ENCODE measurements at places on chromosomes 1 and 21.

- DNase-seq: peak; percentile 44
Observed at GRCh38 chr1:25031966-25032667, 102.0 kb upstream of the RUNX3 start.

GRCh38 chr1:11178021-11179015 is 10.8 kb upstream of the ANGPTL7 start:
- no peak for DNase-seq

- DNase-seq: no peak
Observed at GRCh38 chr1:199780948-199781670, 246.4 kb upstream of the NR5A2 start.

DNA sequence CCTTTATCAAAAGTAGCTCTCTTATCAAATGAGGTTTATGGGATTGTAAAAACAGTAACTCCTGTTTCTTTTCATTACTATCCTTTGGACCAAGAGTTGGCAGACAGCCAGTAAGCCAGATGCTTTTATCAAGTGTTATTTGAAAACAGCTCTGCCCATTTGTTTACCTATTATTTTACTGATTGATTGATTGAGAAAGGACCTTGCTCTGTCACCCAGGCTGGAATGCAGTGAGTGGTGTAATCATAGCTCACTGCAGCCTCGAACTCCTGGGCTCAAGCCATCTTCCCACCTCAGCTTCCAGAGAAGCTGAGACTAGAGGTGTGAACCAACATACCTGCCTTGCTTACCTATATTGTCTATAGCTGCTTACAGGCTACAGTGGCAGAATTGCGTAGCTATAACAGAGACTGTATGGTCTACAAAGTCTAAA is 3.6 kb downstream of the PRKAB2 start:
- no peak for DNase-seq

DNA sequence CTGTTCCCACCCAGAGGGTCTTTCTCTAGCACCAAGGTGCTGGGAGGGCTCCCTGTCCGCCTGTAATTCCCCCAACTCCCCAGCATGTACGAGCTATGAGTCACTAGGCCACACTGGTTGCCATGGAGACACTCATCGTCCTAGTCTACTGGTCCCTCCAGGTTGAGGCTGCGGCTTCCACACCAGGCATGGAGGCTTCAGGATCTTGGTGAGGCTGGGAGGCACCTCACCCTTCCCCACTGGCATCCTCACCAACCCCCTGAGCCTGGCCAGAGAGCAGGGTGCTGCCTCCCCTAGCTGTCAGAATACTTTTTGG is 75.6 kb upstream of the KAZN start:
- no peak for DNase-seq

DNA sequence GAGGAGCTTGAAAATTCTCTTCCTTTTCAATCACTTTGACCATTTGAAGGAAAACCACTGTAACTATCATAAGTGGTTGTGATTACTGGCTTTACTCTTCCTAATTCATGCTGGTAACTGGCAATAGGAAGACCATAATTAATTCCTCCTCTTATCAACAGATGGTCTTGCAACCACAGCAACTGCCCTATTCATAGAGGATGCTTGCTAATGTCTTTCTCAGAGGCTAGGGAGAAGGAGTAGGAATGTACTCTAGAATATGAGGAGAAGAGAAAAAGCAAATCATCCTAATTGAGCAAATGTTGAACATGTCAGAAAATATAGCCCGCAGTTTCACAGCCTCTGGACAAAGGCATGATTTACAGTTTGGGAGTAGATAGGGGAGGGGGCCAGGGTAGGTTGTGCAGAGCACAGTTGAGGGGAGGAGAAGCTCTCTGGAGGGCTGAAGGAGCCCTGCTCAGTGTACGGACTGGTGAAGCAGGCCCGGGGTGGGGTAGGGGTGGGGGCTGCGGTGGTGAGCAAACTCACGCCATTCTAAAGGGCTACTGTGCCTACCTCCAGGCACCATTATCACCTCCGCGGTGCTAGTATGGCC is 192.9 kb downstream of the PCP4 start:
- no peak for DNase-seq

DNA sequence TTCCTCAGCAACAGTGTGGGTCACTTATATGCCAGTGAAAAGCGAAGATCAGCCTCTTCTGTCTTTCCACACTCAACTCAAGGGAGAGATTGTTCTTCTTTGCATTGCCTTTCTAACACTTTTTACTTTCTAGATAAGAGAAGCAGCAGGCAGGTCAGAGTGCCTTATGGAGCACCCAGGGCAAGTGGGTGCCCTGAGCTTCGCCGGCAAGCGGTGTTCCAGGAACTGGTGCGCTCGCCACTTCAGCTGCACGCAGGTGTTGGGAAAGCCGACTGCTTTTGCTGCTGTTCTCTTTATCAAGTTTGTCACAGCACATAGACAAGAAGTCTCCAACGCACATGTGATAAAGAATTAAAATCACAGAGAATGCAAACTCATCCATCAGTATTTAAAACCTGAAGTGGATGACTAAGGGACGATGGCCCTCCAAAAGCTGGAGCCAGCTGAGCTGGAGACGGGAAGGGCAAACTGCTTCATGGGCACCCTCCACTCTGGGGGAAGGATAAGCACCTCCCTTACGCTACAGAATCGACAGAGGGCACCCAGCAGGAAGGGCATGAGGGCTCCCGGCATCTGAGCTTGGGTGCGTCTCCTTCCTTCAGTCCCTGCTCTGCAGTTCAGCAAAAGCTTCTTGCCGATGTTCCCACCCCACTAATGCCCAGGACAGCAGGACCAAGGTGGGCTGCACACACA is 20.7 kb downstream of the UBE2G2 start:
- no peak for DNase-seq

GRCh38 chr1:165364568-165365133 is 8.1 kb upstream of the LMX1A start:
- no peak for DNase-seq

DNA sequence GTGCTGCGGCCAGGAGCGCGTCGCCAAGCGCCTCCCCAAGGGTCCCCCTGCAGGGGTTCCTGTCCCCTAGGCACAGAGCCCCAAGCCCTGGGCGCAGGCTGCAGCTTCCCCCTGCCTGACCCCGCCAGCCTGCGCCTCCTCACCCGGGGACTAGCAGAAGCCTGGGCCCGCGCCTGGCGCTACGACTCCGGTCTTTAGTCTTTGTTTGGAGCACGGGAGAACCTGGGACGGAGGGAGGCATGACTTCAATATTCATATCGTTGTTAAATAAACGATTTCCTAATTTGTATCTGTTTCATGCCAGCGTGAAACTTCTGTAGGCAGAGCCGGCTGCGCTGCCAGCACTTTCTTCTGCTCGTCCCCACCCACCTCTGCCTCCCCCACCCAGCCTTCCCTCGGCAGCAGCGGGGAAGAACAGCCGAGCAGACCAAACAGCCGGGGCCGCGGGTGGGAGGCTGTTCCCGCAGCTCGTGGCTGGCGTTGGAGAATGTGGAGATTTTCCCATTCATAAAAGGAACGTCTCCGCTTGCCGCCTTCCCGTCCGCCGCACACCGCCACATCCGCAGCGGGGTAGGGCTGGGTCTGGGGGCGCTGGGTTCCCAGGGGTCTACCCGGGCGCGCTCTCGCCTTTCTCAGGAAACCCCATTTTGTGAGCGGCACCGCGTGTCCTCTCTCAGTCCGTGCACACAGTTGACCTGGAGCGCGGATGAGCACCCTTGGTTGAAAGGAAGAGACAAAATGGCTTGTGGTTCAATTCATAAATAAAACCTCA is 777 bp upstream of the TRIM67 start:
- no peak for DNase-seq

DNA sequence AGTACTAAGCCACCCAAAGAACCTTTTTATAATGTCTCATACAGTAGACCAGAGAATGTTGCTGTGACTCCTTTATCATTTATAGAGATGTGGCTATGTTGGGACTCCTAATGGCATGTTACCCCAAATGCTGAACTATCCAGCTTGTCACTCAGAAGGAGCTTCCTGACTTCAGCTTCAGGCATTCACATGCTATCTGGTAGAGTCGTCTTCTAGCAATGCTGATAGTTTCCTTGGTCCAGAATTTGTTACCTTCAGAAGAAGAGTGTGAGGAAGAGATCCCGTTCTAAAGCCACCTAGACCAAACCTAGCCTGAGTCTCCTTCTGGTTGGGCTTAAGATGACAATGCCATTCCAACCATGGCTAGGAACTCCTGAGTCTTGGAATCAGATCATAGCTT is 68.1 kb downstream of the OLFML2B start:
- DNase-seq: no peak

DNA sequence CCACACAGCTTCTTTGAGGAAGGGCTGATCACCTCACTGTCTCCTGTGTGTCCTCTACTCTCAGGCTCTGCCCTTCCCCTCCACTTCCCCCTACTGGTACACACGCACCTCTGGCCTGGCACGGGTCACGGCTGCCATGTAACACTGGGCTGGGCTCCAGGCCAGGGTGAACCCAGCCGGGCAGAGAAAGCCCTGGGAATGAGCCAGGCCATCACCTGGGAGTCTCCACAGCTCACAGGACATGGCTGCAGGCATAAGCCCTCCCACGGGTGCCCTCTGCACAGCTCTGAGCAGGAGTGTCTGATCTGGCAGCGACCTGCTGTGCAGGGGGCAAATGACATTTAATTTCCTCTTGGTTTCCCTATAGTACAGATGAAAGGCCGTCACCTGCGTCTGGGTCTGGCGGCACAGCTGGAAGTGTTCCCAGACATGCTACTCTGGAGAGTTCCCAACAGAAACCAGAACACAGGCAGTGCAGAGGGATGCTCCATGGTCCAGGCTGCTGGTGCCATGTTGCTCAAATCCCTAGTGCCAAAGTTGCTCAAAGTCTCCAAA is 61.2 kb downstream of the ERI3 start:
- no peak for DNase-seq

GRCh38 chr21:46354046-46354445 is 30.1 kb downstream of the PCNT start:
- no peak for DNase-seq

- DNase-seq: no peak
Observed at GRCh38 chr21:45964649-45965048, 16.9 kb upstream of the COL6A1 start.

DNA sequence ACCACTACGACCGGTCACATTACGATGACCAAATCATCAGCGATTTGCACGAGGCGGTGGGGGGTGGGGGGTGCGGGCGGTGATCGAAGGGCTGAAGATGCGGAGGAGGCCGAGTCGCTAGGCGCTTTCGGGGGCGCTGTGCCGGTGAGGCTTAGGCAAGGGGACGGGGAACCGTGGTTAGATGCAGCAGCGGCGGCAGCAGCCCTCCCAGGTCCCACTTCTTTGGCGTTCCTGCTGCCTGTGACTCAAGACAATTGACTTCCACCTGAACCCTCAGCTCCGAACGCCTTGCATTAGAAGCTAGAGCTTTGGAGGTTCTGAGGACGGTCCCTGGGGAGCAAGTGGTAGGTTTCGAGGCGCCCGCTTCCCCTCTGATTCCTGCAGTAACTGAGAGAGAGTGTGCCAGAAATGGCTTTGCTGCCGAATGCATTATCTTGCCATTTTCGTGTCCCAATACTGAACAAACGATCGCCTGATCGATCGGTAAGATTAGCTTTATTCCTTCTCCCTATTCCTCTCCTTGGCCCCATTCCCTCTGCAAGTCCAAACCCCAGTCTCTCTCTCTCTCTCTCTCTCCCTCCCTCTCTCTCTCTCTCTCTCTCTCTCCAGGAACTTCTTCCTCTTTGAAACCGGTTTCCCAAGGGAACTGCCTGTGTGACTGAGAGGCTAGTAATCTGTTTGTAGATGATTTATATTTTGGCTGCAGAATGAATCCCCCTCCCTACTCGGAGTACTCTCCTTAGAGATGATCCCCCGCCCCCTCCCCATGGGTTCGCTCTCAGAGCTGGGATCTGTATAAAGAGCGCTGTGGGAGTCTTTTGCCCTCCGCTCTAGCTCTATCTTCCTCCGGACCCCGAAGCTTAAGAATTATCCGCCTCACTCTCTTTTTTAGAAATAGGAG is 735 bp upstream of the BRINP3 start:
- no peak for DNase-seq

GRCh38 chr1:94611681-94612475 is 70.3 kb upstream of the F3 start:
- no peak for DNase-seq

DNA sequence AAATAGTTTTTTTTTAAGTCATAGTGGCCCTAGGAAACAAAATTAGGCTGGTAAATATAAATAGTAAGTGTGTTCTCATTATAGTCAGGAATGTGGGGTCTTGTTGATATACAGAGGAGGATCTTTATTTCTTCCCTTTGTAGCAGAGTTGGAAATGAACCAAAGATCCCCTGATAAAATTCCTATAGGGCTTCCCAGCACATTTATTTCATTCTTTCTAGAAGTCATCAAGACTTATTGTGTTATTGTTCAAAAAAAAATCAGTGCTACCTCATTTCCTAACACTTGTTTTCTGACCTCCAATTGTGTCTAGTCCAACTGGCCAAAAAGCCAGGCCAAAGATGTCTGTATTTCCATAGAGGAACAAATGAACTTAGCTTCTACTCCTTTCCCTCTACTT is 7.6 kb upstream of the PLEKHO1 start:
- DNase-seq: no peak

DNA sequence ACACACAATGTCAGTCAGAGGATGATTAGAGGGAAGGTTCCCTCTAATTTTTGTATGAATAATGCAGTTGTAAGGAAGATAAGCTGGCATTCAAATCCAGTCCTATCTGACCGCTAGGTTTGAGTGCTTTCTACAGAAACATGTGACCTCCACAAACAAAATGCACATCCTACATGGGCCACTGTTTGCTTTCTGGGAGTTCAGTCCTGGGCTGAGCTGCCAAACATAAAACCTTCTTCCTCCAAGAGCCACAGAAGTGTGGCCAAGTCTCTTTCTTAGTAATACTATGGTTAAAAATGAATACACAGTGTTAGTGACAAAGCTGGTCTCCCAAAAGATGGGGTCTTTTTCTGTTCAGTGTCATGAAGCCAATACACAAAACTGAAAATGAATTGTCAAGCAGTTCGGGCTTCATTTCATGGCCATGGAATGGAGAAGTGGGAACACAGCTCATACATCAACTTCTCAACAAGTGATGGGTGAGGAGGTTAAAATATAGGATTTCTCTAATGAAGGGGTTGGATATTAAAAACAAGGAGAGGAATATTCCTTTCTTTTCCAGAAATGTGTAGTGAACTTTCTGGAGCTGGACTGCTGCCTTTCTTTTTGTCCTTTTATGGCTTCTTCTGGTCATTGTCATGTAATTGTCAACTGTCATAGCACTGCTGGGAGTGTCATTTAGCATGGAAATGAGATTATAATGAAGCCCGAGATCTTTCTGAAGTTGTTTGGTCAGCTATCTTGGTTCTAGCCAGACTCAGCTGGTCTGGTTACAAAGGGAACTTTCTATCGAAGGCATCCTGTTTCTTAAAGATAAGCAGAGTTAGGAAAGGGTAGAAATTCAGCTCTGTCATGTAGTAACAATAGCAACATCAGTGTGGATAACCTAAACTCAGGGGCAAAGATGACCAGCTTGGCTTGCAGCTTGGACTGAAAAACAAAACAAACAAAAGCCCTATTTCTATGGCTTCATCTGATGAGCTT is 135.1 kb downstream of the CHD1L start:
- DNase-seq: no peak

- no peak for DNase-seq
Observed at GRCh38 chr1:65469126-65469888, 48.8 kb downstream of the LEPR start.

GRCh38 chr21:38183961-38184360 is 72.8 kb upstream of the KCNJ15 start:
- DNase-seq: no peak
